Dorsolateral prefrontal cortex (tissue), 122 donors: ENCODE measurements at places on chromosomes 12 and 14.

- DNase-seq: no peak
Measured at GRCh38 chr14:57823015-57823660, 42.8 kb downstream of the SLC35F4 start.

DNA sequence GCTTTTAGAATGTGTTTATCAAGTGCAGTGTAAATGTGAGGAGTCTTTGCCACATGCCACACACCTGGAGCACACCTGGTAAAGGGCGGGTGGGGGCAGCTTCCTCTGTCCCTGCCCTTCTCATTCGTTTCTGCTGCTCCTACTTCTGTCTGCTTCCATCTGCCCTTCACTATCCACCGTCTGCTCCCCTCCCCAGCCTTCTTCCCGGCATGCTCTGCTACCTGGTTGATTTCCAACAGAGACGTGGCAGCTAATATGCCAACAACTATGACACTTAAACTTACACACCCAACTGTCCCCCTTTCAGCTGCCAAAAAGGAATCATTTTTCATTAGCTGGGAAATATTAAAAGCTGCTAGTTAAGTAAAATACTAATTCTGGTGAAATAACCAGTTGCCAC is 9.1 kb upstream of the CARMIL3 start:
- DNase-seq: no peak

GRCh38 chr14:101596742-101597141 is 35.4 kb downstream of the DIO3 start:
- DNase-seq: no peak

DNA sequence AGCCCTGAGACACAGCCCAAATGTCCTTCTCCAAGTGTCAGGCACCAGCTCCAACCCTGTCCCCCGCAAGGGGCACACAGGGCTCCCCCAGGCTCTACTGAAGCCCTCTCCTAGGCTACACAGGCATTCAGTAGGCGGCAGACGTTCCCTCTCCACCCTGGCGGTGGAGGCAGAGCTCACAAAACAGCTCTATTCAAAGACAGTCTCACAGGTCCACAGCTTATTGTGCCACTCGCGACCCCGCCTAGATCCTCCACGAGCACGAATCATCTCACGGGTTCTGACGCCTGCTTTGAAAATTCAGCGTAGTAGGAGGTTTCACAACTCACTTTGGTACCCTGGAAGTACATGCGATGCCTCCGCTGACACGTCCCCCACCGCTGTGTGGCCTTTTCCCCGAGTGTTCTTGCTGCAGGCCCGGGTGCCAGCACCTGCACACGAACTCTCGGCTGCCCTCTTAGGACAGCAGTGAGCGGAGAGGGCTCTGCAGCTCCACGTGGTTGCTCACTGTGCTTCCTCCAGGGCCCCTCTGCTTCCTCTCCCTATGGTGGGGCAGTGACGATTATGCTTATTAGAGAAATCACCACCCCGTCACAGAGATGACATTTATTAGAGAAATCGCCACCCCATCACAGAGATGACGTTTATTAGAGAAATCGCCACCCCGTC is 78.5 kb downstream of the ADGRD1 start:
- DNase-seq: no peak

GRCh38 chr14:67933266-67933665 is 113.7 kb downstream of the RAD51B start:
- no peak for DNase-seq

DNA sequence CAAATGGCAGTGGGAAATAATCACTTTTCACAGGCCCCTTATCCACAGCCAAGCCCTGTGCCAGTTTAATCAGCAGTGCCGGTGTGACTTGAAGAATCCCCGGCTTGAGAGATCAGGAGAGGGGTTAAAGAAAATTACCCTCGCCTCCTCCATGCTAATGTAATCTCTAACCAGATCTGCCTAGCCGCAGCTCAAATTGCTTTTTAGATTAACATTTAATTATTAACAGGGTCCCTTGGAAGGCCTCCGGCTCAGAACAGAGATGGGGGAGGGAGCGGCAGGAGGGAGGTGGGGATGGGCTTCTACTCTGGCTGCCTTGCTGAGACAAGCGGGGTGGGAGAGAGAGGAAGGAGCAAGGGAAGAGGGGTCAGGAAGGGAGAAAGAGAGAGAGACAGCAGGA is 24.0 kb downstream of the FAM222A start:
- DNase-seq: no peak

DNA sequence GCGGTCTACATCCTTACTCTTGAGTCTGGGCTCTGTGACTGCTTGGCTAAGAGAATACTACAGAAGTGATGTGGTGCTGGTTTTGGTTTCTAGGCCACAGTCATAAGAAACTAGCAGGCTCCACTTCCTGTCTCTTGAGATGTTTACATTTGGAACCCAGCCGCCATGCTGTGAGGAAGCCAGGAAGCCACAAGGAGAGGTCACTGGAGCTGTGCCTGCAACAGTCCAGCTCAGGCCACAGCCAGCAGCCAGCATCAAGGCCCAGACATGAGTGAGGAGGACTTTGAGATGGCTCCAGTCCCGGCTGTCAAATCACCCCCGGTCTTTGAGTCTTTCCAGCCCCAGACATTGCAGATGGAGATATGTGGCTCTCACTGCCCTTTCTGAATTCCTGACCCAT is 12.9 kb upstream of the FAM181A start:
- DNase-seq: no peak

DNA sequence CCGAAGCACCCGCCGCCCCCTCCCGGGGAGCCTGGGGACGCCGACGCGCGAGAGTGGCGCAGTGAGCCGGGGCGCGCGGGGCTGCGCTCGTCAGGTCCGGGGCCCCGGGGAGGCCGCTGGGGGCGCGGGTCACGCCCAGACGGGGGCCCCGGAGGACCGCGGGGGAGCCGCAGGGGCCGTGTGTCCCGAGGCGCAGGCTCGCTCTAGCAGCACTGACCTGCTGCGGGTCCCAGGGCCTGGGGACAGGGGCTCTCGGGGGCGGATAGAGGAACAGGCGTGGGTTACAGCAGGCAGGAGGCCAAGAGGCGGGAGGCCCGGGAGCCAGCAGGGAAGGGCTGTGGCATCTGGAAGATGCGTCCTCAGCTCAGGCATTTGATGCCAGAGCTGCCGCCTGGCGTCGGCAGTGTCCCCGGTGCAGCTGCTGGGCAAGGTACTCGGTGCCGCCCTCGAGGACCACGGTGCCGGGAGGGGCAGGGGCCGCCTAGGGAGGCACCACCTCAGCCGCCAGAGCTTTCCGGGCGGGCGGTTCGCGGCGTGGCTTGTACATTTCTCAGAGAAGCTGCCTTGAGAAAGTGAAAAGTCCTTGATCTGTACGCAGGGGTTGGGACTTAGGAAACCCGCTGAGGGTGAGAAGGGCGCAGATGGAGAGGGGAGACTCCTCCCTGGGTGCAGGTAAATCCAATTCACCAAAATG is 1.2 kb downstream of the WNT5B start:
- DNase-seq: peak; percentile 77

GRCh38 chr12:31206038-31206670 is 119.8 kb downstream of the SINHCAF start:
- DNase-seq: no peak

DNA sequence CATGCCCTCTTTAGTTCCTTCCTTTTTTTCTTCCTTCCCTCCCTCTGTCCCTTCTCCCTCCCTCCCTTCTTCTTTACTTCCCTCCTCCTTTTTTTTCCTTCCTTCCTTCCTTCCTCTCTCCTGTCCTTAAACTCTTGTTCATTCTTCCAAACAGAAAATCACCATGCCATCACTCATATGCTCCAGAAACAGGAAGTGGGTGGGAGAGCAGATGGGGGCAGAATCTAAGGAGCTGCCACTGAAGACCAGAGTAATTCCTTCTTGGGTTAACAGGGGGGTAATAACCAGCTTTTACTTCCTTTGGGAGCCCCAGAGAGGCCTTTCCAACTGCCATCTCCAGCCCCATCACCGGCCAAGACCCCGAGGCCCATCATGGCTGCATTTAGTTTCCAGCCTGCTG is 51.2 kb downstream of the SVOP start:
- DNase-seq: no peak

DNA sequence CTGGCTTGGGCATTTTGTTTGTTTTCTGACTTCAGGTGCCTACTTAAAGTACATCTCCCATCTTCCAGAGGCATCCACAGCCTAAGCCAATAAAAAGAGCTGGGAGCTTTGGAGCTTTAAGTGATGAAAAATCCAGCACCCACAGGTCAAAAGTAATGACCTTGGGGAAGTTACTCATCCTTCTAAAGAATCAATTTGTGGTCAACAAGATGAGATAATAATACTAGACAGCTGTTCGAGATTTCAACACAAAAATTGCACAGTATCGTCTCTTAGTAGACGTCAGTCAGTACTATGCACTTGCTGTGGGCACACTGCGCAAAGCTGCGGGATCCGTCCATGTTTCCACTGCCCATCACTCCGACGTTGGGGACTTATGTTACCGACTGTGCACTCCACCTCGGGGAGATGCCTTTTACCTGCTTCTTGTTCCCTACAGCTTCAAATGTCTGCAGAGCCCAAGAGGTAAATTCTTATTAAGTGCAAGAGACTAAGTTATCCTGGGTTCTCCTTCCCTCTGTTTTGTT is 1.3 kb downstream of the ST8SIA1 start:
- no peak for DNase-seq

DNA sequence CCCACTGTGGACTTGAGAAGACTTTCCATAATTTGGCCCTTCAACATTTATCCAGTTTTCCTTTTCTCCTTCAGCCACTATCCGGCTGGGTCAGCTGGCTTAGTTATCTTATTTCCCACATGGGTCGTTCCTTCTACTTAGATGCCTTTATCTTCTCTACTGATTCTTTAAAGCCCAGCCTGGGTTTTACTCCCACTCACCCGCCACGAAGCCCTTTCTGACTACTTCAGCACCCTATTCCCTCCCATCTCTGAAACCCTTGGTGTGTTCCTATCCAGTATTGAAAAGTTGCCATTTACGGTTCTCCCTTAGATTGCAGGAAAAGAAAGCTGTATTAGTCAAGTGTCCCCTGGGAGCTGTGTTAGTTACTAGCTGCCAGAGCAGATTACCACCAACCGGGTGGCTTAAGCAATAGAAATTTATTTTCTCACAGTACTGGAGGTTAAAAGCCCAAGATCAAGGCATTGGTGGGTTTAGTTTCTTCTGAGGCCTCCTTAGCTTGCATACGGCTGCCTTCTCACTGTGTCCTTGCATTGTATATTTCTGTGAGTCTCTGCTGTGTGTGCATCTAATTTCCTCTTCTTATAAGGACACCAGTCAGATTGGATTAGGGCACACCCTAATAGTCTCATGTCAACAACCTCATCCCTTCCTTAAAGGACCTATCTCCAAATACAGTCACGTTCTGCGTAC is 105.5 kb downstream of the GPATCH2L start:
- DNase-seq: no peak

DNA sequence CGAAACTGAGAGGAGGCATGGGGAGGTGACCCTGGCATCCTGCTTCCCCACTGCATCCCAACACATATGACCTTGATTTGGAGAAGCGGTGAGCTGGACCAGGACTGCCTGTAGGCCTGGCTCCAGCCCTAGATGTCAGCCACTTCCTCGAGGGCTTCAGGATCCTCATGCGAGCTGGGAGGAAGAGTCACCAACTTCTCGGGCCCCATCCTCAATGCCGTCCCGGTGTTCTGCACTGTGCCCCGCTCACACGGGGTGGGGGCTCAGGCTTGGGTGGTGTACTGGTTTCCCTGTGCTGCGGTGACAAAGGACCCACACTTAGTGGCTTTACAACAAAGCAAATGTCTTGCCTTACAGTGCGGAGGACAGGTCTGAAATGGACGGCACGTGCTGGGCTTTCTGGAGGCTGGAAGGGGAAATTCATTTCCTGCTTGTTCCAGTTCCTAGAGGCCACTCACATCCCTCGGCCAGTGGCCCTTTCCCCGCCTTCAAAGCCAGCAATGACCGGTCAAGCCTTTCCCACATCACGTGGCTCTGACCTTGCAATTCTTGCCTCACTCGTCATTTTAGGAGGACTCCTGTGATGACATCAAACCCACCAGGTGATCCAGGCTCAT is 298.1 kb upstream of the RTL1 start:
- DNase-seq: no peak

- DNase-seq: no peak
Measured at GRCh38 chr14:104202259-104203070, 64.1 kb downstream of the KIF26A start.

- DNase-seq: no peak
Measured at GRCh38 chr12:24909667-24910066, 39.2 kb downstream of the BCAT1 start.

GRCh38 chr14:99123208-99123870 is 148.7 kb downstream of the BCL11B start:
- DNase-seq: no peak

DNA sequence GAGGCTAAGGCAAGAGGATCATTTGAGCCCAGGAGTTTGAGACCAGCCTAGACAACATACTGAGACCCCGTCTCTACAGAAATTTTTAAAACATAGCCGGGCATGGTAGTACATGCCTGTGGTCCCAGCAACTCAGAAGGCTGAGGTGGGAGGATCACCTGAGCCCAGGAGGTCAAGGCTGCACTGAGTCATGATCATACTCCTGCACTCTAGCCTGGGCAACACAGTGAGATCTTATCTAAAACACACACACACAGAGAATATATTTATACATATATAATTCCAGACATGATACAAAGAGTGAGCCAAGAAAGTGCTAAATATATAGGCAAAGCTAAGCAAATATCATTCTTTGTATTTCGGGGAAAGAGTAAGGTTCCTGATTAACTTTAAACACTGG is 9.4 kb downstream of the ZFC3H1 start:
- no peak for DNase-seq

DNA sequence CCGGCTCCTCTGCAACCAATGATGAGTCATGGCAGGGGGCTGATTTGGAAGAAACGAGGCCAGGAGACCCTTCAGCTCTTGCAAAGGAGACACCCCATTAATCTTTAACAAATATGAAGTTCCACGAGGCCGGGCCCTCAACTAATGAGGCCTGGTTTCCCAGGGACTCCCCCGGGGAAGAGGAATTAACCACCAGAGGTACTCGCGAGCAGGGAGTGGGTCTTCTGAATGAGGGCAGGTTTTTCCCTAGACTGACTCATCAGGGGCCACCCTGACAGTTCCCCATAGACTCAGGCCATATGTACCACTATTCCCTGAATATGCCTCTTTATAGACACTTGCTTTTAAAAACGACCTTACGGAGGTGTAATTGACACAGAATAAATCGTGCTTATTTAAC is 150.7 kb upstream of the LHX5 start:
- no peak for DNase-seq

- no peak for DNase-seq
Measured at GRCh38 chr14:94292526-94292871, 569 bp downstream of the SERPINA10 start.

- DNase-seq: no peak
Measured at GRCh38 chr12:57522887-57523705, 472 bp downstream of the MBD6 start.
